ENCODE measurements at places on chromosomes 13 and 19.

DNA sequence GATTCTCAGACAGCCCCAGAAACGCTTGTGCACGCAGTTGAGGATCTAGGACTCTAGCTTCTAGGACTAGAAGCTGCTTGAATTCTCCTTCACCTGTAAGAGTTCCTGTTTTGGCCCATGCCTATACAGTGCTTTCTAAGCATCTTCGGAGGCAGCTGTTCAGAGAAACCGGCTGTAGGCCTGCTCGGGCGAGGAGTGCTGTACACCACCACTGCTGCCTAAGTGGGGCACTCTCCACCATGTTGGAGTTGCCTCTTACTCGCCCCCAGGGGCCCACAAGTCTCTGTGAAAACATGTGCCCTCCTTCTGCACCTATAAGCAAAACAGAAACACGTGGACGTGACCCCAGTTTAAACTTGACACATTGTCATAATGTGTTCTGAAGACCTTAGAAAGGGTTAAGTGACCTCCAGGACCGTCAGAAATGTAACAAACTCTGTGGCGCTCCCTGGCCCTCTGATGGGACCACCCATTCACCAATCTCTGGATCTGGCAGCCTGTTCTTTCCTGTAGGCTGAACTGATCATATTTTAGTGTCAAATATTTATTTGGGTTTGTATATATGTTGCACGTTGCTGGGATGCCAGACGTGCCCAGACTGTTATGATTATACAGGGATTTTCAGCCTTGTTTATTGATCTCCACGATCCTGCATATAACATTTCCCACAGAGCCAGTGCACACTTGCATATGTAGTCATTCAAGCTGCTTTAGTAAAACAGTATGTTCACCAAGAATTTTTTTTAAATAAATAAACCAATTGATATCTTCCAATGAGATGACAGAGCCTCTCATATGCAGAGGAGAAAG lies 60.8 kb downstream of the C13orf42 start:
- peak; percentile 57 for DNase-seq

DNA sequence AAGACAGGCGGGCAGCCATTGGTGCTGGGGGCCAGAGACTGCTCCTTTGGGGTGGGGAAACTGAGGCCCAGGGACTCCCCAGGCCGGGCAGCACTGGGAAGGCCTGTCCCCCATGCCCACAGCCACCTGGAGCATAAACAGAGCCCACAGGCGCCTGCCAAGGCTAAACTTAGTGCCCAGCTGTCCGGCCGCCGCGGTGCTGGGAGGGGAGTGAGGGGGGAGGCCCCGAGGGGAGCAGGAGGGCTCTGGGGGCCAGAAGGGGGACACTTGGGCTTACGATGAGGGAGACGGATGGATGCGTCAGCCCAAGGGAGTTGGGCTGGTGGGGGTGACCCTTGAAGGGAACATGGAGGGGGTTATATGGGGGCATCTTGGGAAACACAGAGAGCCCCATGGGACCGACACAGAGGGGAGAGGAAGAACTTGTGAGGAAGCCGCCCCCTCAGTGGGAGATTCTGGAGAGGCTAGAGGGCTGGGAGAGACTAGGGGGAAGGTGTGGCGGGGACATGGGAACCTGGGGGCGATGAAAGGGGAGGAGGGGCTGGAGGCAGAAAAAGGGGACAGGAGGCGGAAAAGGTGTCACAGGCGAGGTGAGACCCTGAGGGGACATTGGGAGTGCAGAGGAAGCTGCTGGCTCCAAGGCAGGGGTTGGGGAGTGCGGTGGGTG lies 2.2 kb downstream of the CERS1 start:
- no peak for DNase-seq

DNA sequence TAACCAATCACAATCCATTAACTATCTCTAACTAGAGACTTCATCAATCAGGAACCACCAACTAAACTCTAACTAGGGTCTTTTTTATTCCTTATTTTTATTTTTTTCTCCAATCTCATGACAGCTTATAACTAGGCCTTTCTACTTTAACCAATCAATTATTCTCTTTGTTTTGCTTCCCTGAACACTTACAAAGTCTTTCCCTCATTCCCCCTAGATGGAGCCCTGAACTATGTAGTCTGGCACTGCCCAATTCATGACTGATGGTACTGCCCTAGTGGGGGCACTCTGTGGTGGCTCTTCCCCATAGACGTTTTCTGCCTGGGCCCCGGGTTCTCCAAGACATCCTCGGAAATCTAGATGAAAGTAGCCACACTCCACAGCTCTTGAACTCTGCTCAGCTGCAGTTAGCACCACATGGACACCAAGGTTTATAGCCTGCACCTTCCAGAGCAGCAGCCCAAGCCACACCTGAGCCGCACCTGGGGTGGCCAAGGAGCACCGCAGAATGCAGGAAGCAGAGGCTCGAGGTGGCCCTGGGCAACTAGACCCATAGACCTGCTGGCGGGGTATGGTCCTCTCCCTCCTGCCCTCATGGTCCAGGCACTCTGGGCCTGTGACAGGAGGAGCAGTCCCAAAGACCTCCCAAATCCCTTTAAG lies 6.6 kb downstream of the ATP7B start:
- no peak for DNase-seq

DNA sequence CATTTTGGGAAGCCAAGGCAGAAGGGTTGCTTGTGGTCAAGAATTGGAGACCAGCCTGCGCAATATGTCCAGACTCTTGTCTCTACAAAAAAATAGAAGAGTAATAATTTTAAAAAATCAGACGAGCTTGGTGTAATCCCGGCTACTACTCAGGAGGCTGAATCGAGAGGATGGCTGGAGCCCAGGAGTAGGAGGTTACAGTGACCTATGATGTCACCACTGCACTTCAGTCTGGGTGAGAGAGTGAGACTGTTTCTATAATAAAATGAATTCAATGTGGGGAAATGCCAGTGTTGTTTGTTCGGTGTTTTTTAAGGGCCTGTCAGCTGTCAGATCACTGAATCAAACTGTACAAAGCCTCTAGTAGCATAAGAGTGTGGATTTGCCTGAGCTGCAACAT lies 1.2 kb upstream of the FBXL3 start:
- DNase-seq = no peak

DNA sequence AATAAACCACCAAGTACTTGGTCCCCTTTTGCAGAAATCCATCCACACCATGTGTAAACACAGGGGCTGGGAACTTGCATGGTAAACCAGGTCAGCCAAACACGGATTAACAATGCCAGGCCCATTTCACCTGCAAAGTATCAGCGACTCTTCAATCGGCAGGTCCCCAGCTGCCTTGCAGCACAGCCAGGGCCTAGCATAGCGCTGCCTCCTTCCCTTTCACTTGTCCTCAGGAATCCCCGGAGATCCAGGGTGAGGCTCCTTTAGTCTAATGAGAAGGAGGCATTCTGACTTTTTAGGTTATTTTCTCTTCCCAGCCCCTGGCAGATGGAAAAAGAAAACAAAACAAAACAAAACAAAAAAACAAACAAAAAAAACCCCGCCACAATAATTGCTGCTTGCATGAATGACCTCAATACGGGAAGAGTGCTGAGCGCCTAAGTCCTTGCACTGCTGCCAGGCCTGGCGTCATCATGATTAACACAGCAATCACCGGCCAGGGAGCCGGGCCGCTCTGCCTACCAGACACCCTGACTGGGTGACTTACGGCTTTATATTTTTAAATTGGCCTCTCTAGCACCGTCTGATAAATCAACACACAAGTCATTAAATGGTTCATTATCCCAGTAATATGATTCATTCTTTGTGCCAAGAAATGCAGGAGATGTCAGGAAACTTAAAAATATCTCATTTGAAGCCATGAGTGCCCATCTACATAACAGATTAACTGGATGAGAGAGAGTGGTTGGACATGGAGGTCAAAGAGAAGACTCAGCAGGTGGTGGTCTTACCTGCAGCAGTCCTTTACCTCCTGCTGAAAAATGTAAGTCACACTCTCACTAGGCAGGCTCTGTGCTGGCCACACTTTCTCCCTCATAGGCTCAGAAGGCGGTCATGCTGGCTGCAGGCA lies 692.7 kb downstream of the UQCRFS1 start:
- DNase-seq = peak; percentile 68

DNA sequence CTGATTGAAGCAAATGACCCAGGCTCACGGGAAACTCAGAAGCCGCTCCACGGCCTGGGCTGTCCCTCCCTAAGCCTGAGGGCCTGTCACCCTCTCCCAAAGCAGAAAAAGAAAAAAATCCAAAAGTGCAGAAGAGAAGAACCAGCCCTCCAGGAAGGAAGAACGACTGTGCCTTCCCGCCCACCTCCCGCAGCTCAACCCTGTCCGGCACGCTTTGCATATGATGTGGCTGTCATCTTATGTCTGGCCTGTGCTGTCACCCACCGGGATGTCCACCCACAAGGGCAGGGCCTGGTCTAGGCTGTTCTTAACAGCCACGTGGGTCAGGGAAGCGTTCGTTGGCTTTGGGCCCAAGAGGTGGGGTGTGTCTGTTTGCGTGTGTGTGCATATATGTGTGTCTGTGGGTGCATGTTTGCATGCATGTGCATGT lies 13.7 kb downstream of the ZBTB7A start:
- DNase-seq = no peak

DNA sequence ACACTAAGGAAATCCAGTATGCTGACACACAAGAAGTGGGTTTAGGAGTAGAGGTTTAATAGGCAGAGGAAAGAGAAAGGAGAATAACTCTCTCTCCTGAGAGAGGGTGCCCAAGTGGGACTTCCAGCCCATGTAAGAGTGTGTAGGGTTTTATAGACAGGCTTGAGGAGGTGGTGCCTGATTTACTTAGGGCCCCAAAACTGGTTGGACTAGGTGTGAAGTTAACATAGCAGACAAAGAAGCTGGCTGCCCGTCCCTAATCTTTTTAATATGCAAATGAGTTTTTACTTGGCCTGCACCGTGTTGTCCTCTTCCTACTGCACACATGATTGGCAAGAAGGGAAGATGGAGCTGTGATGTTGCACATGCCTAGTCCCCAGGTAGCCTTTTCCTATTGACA lies 752.5 kb upstream of the SLITRK5 start:
- no peak for DNase-seq

DNA sequence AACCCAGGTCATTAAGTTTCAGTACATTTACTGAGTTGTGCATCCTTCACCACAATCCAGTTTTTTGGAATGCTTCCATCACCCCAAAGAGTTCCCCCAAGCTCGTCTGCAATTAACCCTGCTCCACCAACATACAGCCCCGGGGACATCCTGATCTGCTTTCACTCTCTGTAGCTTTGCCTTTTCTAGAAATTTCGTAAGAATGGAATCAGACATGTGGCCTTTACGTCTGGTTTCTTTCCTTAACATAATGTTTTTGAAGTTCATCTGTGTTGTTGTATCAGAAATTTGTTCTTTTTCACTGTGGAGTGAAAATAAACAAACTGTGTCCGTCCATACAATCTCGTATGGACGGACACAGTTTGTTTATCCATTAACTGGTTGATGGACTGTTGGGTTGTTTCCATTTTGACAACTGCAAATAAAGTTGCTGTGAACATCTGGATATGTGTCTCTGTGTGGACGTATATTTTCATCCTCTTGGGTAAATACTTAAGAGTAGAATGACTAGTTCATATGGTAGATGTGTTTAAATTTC lies 2.9 kb downstream of the KLHL26 start:
- DNase-seq = no peak

GRCh38 chr13:40774672-40775071 lies 3.7 kb upstream of the MRPS31 start:
- DNase-seq = no peak

- peak; percentile 62 for DNase-seq
Observed at GRCh38 chr13:26749285-26749684, 11.3 kb downstream of the GPR12 start.

GRCh38 chr13:109785141-109785891 lies 1.1 kb downstream of the IRS2 start:
- peak; percentile 92 for DNase-seq

- DNase-seq = no peak
Observed at GRCh38 chr13:44354884-44355283, 18.7 kb upstream of the SERP2 start.

DNA sequence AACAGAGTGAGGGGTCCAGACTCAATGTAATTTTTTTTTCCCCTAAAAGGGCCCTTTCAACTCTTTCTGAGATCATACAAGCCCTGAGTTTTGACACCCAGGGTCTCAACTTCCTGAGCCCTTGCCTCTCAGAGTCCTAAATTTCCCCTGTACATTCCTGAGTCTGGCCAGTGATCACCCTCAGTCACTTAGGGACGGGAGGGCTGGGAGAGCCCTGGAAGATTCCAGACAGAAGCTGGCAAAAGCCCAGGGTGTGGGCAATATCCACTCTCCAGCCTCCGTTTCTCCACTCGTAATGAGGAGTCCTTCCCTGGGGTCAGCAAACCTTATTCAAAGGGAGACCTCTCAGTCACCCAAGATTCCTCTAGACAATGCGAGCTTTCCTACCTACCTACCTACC lies 1.6 kb downstream of the PPP1R13L start:
- no peak for DNase-seq

DNA sequence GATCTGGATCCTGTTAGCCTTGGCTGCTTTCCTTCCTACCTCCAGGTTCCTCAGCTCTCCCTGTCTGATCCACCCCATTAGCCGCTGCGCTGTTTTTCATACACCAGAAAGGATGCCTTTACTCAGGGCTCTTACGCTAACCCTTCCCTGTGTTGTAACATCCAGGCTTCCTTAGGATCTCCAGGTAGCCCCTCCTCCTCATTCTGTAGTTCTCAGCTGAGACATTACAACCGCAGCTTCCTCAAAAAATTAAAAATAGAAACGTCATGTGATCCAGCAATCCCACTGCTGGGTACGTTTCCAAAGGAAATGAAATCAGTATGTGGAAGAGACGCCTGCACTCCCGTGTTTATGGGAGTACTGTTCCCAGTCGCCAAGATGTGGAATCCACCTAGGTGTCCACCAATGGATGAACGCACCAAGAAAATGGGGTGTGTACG lies 18.4 kb upstream of the MYADM start:
- no peak for DNase-seq

DNA sequence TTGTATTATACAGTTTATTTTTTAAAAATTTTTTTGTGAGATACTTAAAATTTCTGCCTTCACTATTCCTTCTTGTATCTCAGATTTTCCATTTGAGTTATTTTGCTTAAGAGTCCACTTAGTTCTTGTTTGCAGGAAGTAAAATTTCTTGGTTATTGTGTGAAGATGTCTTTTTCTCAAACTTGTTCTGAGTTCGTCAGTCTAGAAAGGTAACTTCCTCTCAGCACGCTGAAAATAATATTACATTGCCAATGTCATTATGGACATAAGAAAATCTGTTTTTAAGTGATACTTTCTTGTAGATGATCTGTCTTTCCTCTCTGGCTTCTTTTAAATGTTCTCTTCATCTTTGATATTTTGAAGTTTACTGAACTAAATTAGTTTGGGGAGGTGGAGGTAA lies 731.7 kb upstream of the GPC6 start:
- DNase-seq = no peak

GRCh38 chr19:3459089-3459881 lies 21.0 kb downstream of the SMIM24 start:
- peak; percentile 97 for DNase-seq

- no peak for DNase-seq
Observed at GRCh38 chr19:43439032-43439708, 24.5 kb downstream of the TEX101 start.

GRCh38 chr19:41205995-41206394 lies 13.0 kb downstream of the CYP2S1 start:
- no peak for DNase-seq

GRCh38 chr13:43785650-43786471 lies 911 bp downstream of the ENOX1 start:
- DNase-seq = peak; percentile 95
